T-helper 2 cell treated with Interferon-gamma antibody and Interleukin-4, amounts not matched to agents 5 μg/mL and 100 μg/mL, for 36 hours (primary cell): ENCODE measurements at places on chromosomes 3 and 15.
A peak's percentile ranks its signal among the peaks of the same experiment; 100 is the strongest.

- DNase-seq = no peak
These were observed 51.9 kb upstream of the MUC13 start for GRCh38 chr3:124986192-124987143.

DNA sequence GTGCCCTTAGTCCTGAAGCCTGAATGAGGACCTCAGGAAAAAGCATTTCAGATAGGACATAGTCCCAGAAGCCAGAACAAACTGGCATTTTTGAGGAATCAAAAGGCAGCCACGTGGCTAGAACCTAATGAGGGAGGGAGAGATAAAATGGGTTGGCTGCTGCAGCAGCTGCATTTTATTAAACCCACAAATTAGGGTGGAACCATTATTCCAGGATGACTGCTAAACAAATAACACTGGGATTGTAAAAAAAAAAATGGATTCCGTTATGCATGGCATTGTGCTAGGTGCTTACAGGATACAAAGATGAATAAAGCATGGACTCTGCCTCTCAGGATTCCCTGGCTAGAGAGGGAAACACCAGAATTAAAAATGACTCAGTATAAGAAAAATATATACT is 141.5 kb downstream of the SATB1 start:
- no peak for DNase-seq

DNA sequence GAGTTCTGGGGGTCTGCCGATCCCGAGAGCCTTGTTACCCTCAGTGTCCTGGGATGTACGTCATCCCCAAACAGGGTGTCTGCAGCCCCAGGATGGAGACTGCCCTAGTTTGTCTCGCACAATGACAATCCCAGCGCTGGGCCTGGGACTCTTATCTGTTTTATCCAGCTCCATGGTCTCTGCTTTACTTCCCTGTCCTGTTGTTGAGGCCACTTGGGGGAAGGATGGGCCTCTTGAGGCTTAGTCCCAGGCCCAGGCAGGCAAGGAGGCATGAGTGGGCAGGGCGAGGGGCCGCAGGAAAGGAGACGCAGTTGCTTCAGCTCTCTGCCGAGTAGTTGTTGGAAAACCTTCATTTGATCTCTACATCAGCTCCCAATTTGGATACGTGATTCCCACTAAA is 17.4 kb downstream of the SMAD6 start:
- DNase-seq = no peak

GRCh38 chr15:60720493-60721256 is 241.7 kb upstream of the ICE2 start:
- peak; percentile 82 for DNase-seq

GRCh38 chr3:167749728-167750127 is 14.2 kb downstream of the SERPINI1 start:
- DNase-seq = no peak
